M059J (cell line): ENCODE measurements at places on chromosomes 1 and 21. TPM values are rescaled to one million over a fixed set of nuclear protein-coding genes. Genes with fewer than 3 reads are reported as not detected.
A peak's percentile ranks its signal among the peaks of the same experiment; 100 is the strongest.

- DNase-seq = peak; percentile 26
These were observed 56.3 kb upstream of the JUN start for GRCh38 chr1:58839846-58840835.

GRCh38 chr1:201648907-201649721, 110.2 kb downstream of the NAV1 start:
- DNase-seq = no peak

Gene BLACAT1
- 0.10 and 0.15 TPM in 2 replicates for total RNA-seq

Gene KCNJ15
- 0.22 and 1.5 TPM in 2 replicates for total RNA-seq

Gene KCNE2
- total RNA-seq = 0.10 TPM in 1 of 2 replicates, not detected in the other
